Fibroblast of skin of left biceps (primary cell): ENCODE measurements at places on chromosomes 4 and X.
A peak's percentile ranks its signal among the peaks of the same experiment; 100 is the strongest.

DNA sequence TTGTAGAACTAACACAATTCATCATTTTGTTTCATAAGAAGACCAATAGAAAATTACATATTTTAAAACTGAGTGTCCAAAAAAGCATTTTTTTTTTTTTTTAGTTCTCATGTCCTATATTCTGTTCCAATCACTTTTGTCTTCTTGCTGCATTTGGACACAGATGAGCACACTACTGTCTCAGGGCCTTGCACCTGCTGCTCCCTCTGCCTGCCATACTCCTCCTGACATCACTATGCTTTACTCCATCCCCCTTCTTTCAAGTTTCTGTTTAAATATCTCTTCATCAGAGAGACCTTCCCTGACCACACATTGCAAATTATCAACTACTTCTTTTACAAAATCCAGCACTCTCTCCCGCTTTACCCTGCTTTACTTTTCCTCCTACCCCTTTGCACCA is 230.7 kb upstream of the GK2 start:
- no peak for DNase-seq

GRCh38 chr4:90128961-90129495 is 1.8 kb downstream of the CCSER1 start:
- no peak for DNase-seq

GRCh38 chr4:175263537-175263936 is 345.4 kb downstream of the ADAM29 start:
- no peak for DNase-seq

DNA sequence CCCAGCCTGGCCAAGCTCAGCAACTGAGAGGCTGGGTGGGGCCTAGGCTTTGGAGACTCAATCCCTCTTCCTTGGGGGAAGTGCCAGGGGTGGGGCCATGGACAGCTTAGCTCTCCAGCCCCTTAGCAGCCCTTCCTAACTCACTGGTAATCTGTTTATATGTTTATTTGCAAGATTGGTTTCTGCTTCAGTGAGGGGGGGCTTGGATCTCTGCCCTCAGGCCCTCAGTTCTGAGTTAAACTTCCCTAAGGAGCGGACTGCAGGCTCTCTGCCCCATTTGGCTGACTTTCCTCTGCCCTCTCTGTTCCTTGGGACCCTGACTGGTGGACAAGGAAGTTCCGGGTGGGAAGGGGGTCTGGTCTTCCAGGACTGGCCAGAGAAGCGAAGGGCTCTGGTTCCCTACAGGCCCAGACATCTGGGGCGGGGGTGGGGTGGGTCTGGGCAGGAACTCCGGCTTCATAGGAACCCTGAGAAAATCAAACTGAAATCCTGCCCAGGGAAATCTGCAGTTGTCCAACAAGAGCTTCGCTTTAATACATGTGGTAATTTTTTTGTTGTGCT is 51.4 kb downstream of the NALF2 start:
- DNase-seq, result no peak

DNA sequence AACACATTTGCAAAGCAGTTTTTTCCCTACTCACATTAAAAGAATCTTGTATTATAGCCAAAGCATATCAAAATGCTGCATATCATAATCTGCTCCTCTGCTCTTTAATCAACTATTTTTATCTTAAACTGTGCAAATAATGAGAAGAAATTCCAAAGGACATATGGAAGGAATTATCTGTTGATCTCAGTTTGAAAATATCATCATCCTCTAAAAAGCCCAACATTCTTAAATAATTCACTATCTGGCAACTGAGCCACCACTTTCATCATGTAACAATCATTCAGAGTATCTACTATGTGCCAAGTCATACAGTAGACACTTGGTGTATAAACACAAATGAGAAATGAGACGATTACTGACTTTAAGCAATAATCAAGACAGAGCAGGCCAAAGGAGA is 63.0 kb downstream of the PRSS12 start:
- peak; percentile 93 for DNase-seq

- DNase-seq, result no peak
Observed at GRCh38 chr4:15234116-15234855, 193.5 kb upstream of the C1QTNF7 start.

DNA sequence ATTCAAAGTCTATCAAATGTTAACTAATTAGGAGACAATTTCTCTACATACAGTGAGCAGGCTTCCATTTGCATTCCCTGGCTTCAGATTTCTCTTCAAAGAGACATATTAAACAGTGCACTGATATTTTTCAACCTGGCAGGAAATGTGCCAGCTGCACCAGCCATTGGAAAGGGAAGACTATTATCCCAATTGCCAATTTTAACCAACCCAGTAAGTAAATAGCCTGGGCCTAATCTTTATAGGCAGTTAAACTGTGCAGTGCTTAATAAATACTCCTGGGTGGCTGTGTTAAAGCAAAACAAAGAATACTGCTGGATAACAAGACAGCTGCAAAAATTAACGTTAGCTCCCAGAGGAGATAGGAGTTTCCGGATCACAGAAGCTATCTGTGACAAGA is 111.9 kb upstream of the GALNT7 start:
- DNase-seq, result no peak

GRCh38 chr4:73258436-73258685 is 237 bp downstream of the ANKRD17 start:
- DNase-seq, result no peak
